ENCODE measurements at places on chromosomes 3 and 15.

- no peak for DNase-seq
Measured at GRCh38 chr3:184914628-184915027, 102.7 kb downstream of the VPS8 start.

DNA sequence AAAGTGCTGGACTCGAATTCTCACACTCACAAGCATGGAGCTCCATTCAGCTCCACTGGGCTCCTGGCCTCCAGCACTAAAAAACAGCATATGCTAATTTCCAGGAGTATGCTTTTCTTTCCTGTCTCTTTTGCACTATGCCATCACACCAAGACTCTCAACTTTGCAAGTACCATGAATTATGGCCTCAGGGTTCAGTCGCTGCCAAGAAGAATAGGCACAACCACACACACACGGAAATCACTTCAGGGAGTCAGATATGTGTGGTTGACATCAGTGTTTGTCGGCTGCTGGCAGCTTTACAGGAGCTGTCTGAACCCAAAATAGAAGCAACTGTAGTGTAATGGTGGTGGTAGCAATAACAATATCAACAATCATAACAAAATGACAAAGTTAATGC, 305.0 kb upstream of the SLCO3A1 start:
- DNase-seq = no peak

DNA sequence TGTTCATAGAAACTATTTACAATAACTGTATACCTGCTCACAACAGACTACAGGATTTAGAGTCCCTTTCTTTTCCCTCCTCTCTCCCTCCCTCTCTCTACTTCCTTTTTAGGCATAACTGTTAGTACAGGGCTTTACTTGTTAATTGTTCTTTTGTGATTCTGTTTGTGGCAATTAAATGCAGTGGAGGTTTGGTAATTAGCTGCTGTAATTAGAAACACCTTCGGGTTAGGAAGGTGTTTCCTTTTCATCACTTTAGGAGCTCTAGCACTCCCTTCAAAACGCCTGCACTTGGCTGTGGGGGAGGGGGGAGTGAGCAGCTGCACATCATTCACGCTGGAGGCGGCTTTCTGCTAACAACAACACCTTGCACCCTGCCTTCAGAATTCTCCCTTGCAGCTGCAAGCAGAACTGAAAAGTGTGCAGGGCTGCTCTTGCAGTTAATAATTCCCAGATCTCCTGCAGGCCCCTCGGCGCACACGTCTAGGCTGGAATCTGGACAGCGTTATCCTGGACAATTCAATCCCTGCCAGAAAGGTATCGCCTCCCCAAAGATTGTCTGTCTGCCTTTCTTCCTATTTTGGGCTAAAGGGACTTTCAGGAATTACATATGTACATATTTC, 242.6 kb upstream of the RGMA start:
- DNase-seq = no peak

DNA sequence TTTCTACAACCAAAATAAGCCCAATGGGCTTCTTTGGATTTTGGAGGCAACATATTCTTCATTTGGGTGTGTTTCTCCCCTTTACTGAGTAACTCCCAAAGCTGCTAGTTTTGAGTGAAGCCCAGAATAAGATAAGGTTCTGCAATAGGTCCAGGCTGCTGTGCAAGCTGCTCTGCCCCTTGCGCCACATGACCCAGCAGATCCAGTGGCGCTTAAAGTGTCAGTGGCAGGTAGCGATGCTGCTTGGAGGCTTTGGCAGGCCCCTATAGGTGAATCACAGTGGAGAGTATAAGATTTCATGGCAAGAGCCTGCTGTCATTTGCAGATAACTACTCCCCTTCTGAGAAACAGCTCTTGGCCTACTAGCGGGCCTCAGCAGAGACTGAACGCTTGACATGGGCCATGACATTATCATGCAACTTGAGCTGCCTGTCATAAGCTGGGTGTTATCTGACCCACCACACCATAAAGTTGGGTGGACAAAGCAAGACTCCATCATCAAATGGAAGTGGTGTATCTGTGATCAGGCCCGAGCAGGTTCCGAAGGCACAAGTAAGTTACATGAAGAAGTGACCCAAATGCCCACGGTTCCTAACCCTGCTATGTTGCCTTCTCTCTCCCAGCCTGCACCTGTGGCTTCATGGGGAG, 88.4 kb upstream of the OXTR start:
- DNase-seq = no peak

DNA sequence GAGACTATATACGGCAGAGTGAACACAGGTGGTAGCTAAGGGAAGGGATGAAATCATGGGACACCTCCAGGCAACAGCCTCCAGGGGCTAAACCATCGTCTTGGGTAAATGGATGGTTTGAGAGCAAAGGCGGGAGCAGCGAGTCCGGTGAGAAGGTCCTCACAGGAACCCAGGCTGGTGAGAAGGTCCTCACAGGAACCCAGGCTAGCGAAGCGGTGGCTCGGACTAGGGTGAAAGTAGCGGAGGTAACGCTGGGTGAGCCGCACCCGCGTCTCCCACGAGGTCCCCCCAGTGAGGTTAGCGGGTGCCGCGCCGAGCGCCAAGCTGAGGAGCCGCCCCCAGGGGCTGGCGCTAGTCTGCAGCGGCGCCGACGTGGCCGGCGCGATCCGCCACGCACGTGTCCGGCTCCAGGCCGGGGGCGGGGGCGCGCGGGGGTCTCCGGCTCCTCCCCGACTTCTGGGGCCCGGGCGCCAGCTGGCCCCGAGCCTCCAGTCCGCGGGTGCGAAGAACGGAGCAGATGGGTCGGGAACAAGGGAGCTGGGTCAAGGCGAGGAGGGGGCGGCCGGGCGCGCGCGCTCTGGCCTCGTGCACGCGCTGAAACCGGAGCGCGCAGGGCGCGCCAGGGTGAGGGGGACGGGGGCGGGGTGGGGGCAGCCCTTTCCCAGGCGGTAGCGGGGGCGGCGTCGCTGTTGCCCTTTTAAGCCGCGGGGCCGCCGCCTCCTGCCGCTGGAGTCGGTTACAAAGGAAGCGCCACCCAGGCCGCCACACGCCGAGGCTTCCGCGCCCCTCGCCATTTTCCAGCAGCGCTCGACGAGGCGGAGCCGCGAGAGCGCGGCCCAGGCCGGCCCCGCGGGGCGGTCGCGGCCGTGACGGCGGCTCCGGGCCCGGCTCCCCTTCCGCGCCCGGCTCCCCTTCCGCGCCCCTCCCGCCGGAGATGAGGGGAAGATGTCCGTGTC, at the start of gene UBE2Q2:
Gene UBE2Q2, plus strand, starts transcription at position 726 of the 956 bp plus-strand sequence. Its CDS starts 220 bp downstream, at position 946.
- DNase-seq = peak; percentile 84

DNA sequence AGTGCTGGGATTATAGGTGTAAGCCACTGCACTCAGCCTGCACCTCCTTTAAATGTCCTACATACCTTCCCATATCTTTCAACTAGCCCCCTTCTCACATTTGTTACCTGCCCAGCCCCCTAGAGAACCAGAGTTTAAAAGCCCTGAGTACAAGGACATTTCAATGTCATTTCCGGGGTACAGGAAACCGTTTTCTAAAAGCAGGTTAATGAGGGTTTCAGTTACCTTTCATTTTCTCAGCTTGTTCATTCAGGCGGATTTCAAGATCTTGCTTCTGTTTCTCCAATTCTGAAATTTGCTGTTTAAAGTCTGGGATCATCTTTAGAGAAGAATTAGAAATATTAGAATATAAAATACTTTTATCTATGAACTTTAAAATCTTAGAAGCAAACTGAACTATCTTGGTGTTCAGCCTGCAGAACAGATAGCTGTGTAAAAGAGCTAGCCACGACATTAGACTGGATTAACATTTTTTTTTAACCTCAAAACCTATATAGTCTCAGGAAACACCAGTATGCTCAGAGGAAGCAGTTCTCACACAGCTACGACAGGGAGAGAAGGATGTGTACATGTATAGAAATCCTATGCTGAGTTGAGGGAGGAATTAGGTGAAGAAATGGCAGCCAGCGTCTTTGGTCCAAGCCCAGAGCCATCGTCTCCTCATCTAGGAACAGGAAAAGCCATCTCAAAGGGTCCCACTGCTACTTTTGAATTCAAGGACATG, 29.9 kb upstream of the GNB5 start:
- DNase-seq = no peak

DNA sequence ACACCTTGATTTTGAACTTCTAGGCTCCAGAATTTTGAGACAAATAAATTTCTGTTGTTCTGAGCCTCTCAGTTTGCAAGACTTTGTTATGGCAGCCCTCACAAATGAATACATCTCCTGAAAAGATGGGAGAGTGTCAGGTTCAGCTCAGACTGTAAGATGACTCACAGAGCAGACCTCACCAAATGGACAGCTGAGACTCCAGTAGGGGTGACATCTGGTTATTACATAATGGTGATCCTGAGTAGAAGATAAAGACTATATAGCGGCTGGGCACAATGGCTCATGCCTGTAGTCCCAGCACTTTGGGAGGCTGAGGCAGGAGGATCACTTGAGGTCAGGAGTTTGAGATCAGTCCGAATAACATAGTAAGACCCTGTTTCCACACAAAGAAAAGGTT, 26.2 kb upstream of the MTMR14 start:
- no peak for DNase-seq

- peak; percentile 79 for DNase-seq
Measured at GRCh38 chr15:68638953-68639515, 60.2 kb downstream of the CORO2B start.

GRCh38 chr15:44075535-44075934, 119.5 kb downstream of the FRMD5 start:
- peak; percentile 24 for DNase-seq

DNA sequence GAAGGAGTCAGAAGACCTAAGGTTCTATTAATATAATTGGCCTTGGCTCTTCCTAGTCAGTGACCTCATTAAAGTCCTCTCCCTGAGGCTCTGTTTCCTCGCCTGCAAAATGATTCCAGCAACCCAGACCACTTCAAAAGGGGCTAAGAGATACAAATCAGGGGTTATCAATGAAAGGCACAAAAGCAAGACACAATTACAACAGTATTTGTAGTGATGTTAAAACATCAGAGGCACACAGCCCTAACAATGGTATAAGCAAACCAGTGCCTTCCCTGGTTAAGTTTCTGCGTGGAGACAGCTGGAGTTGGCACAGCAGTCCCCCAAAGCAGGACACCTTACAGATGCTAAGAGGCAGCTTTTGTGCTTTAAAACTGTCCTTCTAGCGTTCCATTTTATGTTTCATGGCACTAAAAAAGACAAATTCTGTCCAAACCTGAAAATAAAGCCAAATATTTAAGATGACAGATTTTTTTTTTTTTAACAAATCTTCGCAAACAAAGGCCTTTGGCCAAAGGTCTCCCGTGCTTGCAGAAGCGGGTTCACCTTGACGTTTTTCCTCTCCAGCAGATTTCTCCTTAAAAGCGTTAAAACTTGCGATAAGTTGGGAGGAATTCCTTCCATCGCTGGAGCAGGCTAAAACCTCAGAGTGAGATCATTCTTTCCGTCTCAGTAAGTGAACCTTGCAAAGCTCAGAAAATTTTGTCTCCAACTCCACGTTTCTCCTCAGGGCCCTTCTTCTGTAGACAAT, 999 bp downstream of the ZNF280D start:
- DNase-seq = peak; percentile 82

GRCh38 chr3:155805802-155806618, at the start of gene C3orf33:
C3orf33 (minus strand) TSS chr3:155806278; CDS start chr3:155806252, 26 bp downstream.
- DNase-seq = peak; percentile 84

- DNase-seq = no peak
Measured at GRCh38 chr15:93477721-93478120, 388.7 kb upstream of the RGMA start.

DNA sequence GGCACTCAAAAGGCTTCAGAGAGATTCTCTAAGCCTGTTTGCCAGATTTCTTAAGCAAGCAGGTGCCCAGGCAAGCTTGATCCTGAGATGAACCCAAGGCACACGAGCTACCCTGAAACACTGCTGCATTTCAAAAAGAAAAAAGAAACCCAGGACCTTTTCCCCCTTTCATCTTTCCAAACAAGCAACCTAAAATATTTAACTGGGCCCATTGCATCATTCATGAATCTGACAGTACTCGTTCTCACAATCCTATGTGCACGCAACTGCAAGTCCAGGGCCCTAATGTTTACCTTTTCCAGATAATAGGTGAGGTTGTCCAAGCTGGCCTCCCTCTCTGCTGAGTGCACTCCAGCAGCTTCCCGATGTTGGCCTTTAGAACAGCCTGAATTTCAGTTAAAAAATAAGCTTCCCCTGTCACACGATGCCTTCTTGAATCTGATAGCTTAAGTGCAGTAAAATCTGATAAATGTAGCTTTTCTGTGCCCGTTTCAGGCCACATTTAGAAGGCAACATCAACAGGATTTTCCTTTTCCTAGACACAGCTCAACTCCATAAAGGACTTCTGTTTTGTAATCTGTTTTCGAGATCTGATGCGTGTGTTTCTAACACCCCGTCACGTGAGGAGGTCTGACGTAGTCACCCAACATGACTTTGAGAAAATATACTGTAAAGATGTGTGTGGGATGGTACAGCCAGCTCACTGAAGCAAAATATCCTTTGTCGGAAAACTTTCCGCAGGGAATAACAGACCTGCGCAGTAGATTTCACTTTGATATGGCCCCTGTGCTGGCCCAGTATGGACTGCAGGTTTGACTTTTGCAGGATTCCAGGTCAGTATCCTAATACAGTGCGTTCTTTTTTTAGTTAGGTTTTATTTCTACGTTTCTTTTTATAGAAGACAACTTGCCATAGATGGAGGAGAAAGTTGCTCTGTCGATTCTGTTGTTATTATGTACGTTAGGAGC, 55.1 kb upstream of the RASA2 start:
- no peak for DNase-seq

GRCh38 chr3:186909078-186909853, 21.1 kb upstream of the ST6GAL1 start:
- DNase-seq = no peak

- no peak for DNase-seq
Measured at GRCh38 chr3:61227799-61228198, 23.5 kb downstream of the FHIT start.

DNA sequence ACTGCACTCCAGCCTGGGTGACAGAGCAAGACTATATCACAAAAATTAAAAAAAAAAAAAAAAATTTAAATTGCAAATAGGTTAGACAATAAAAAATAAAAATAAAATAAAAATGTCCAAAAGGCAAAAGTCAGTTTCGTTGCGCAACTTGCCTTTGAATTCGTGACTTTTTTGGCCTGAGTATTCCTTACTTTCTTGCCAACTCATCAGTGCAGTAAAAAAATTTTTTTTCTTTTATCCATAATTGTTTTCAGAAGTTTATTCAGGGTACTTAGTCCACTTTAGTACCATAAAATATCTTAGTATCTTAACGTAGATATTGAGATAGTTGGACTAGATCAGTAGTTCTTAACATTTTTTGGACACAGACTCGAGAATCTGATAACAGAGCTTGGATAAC, 22.4 kb upstream of the CILP start:
- DNase-seq = peak; percentile 28

GRCh38 chr15:75872403-75872990, 29.2 kb downstream of the UBE2Q2 start:
- no peak for DNase-seq

GRCh38 chr15:76198456-76199105, 112.7 kb downstream of the ETFA start:
- no peak for DNase-seq

DNA sequence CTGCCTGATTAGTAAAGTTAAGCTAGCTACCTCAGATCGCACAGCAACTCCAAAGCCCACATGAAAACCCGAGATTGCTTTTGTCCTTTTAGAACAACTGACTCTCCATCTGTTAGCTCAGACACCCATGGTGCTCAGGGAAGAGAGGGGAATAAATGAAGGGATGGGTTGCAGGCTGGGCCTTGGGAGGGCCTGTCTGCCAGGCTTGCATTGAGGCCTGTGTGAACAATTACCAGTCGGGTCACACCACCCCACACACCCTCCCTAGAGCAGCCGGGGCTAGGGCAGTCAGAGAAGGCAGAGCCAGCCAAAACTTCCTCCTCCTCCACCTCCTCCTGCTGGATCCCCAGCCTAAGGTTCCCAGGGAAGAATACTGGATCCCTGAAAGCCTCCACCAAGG, 8.8 kb upstream of the PRKAR2A start:
- no peak for DNase-seq

GRCh38 chr3:115523458-115523857, 99.9 kb upstream of the GAP43 start:
- DNase-seq = no peak
